ENCODE measurements at places on chromosomes 3 and 15.

DNA sequence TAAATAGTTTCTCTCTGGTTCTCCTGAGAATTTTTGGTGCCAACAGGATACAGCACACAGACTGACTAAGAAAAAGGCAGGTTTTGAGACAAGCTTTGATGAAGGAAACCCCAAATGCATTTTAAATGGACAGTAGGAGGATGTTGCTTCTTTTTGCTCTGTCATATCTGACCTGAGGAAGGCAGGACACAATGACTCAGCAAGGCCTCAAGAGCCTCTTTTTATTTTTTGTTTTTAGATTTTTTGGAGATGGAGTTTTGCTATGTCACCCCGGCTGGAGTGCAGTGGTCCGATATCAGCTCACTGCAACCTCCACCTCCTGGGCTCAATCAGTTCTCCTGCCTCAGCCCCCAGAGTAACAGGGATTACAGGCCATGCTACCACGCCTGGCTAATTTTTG, 16.9 kb upstream of the KNG1 start:
- DNase-seq: no peak

DNA sequence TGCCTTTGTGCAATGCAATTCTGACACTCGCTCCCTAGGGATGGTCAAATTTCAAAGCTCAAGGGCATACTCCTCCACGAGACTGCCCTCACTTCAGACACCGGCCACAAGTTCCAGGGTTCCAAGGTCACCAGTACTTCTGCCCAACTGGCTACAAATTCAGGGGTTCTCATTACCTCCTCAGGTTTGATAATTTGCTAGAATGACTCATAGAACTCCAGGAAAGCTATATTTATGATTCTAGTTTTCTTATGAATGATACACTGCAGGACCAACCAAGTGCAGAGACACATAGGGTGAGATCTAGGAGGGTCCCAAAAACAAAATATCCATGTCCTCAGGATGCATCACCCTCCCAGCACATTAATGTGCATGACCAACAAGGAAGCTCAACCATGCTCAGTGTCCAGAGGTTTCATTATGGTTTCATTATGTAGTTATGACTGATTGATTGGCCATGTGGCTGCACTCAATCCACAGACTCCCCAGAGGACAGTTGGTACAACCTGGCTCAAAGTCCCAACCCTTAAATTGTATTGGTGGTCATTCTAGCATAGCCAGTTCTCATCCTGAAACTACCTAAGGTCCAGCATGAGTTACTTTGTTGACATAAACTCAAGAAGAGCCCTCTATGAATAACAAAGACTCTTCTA, 170.4 kb upstream of the LRRN1 start:
- no peak for DNase-seq

DNA sequence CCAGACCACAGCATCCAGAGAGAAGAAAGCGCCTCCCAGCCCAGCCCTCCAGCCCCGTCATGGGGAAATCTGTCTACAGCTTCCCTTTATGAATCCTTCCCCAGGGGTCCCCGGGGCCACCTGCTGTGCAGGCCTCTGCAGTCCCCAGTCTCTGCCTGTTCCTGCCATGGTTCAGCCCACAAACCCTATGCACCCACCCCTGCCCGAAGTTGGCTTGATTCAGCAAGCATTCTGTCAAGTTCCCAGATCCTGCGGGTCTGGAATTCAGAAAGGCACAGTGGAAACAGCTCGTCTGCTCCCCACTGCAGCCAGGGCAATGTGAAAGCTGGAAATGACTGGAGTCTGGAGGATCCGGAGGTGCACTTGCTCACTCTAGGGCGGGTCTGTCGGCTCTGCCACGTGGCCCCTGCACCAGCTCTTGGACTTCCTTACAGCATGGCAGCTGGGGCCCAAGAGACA, 2.9 kb upstream of the OCA2 start:
- DNase-seq: no peak

DNA sequence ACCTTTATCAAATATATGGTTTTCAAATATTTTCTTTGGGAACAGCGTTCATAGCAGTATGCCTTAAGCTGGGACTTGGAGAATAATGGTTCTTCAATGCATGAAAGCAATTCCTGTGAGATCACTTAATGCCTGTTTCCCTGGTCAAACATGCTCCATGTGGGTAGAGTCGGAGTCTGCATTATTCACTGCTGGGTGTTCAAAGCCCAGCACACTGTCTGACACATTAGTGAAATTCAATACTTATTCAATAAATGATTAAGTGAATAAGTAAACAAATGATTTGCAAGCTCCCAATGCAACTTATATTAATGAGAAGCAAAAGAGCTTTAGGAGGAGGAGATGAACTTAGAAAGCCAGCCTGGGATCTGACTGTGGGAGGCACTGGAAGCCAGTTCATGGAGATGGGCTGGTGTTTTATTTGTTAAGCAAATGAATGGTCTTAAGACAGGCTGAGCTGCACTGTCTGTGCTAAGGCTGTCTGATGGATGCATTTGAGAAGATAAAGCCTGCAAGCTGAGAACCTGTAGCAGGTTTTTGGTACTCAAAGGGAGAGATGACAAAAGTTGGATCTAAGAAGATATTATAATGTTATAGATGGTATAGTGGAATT, 490.8 kb downstream of the MCTP2 start:
- no peak for DNase-seq

DNA sequence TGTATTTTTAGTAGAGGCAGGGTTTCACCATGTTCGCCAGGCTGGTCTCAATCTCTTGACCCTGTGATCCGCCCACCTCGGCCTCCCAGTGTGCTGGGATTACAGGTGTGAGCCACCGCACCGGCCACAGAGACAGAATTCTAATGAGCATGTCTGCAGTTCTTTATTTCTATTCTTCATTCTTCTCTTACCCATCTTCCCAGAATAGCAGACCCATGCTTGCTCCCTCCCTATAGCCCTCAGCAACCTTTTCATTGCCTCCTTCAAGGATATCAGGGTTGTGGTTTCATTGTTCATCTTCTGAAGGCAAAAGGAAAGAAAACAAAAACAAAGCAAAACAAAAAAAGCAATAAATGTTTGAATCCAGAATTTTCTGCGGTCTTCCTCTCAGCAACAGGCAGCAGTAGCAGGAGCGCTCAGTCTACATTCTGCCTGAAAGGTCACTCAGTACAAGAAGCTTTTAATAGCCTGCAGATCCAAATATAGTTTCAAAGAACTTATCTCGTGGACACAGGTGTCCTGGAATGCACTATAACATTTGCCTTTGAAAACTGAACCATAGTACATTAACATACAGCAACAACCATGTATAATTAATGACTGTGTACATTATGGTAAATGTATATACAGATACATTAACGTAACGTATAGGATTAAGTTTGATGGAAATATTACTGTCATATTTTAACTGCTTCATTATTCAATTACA, at the start of gene SMCO1:
Gene SMCO1 (minus strand): TSS at position 434 of the 709 bp plus-strand sequence. CDS start 137 bp downstream, at position 297.
- DNase-seq: no peak

DNA sequence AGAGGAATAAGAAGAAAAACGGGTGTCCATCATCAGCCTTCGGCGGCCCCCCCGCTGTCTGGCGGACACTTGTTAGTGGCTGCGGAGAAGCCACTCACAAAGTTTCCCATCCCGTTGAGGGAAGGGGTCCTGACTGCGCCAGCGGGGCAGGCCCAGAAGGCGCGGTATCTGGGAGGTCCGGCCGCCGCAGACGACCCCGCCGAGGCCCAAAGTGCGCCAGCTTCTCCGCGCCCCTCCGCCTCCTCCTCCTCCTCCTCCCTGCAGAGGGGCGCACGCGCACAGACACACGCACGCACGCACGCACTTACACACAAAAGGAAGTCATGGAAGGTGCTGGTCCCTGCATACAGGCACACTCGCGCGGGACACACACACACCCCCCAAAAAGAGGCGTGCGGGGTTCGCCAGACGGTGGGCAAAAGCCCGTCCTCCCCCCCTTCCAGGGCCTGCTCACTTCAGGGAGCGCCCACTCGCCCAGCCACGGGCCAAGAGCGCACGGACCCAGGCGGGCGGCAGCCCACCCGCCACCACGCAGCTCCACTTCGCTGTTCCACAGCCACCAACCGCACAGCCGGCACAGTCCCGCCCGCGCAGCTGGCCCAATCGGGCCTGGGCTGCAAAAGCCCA, 18.0 kb downstream of the ZNF148 start:
- DNase-seq: peak; percentile 80

DNA sequence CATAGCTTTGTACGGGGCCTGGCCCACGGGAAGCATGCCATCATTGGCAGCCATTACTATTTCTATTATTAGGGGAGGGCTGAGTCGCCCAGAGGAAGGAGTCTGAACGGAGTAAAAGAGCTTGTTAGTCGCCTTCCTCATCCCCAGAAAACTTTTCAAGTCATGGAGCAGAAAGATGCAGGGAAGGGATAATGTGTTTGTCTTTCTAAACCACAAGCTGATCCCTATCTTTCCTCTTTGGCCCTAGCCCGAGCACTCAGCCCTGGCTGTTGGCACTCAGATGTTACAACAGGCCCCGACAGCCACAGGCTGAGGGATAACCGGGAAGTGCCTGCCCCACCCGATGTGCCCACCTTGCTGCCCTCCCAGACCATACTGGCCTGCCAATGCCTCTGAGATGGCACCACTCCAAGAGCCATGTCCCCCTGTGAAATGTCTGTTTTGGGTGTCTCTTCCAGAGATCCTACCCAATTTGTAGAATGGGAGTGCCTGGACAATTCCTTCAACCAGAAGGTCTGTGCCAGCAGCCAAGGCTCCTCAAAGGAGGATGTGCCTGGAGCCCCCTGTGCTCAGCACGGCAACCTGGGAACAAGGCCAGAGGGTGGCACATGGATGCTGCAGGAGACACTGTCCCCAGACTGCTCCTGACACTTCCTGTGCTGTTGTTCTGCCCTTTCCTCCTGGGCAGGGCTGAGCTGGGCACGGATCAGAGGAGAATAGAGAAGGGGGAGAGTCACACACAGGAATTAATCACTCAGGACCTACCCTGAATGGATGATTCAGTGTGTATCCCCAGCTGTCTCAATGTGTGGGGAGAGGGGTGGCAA, 10.8 kb downstream of the PAK6 start:
- no peak for DNase-seq

- DNase-seq: no peak
These were observed 19.5 kb downstream of the TRAK1 start for GRCh38 chr3:42110631-42111030.

DNA sequence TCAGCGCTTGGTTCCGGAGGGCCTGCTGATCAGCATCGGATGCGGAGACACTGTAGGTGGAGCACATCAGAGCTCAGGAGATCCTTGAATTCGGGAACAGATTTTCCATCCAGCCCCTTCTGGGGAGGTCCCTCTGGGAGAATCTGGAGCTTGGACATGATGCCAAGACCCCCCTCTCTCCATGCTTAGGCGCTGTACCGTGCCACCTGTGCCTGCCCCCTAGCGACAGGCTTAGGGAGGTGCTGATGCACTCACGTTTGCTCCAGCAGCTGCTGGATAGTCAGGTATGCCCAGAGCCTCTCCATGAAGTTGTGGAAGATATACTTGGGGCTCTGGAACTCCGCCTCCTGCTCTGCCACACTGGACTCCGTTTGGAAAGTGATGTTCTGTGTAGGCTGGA, 9.7 kb downstream of the ITIH4 start:
- peak; percentile 40 for DNase-seq

DNA sequence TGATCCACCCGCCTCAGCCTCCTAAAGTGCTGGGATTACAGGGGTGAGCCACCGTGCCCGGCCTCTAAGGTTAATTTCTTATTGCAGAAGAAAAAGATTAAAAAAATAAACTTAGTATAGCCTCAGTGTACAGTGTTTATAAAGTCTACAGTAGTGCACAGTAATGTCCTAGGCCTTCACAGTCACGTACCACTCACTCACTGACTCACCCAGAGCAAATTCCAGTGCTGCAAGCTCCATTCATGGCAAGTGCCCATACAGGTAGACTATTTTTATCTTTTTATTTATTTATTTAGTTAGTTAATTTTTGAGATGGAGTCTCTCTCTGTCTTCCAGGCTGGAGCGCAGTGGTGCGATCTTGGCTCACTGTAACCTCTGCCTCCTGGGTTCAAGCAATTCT, 3.2 kb upstream of the FLNB start:
- no peak for DNase-seq

DNA sequence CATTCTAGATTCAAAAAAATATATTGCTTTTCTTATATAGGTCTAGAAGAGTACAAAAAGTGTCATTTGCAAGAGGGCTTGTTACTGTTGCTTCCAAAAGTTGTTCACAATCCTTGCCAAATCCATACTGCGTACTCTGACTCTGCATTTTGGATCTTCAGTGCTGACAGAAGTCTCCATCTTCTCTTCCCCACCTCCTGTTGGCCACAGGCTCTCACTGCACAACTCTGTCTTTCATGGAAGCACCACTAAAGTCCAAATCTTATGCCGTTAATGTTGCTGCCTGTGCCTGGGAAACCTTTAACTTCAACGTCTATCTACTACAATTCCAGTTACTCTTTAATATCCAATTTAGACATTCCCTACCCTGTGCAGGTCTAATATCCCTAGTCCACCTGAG, 419.9 kb downstream of the NR2F2 start:
- no peak for DNase-seq

GRCh38 chr3:69929019-69929418, 70.5 kb upstream of the SAMMSON start:
- no peak for DNase-seq

- no peak for DNase-seq
These were observed 120.7 kb downstream of the EEFSEC start for GRCh38 chr3:128273841-128274573.

- DNase-seq: no peak
These were observed 658.7 kb downstream of the SQOR start for GRCh38 chr15:46293550-46293949.

DNA sequence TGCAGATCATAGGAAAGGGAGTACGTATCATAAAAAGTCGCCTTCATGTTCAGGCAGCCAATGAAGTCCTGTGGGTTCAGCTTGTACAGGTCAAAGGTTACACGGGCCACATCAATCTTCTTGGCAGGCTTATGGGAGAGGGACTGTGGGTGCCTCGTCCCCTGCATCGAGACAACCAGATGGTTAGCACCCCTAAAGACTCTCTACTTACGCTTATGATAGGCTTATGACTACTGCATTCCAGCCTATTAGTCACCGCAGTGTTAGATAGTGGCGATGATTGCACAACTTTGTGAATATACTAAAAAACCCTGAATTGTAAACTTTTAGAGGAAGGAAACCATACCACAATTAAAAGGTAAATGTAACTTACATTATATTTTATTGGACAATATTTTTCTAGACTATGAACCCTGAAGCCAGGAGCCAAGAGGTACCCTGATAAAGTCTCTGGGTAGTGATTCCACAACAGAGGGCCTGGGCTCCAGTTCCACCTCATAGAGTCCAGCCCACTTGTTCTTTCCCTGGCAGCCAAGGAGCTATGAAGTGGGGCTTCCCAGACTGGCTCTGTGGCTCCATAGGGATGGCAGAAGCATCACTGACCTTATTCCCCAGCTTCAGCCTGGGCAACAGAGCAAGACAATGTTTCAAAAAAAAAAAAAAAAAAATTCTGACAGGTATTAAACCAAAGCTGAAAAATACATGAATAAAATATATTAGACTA, 2.5 kb upstream of the FANCD2 start:
- no peak for DNase-seq

DNA sequence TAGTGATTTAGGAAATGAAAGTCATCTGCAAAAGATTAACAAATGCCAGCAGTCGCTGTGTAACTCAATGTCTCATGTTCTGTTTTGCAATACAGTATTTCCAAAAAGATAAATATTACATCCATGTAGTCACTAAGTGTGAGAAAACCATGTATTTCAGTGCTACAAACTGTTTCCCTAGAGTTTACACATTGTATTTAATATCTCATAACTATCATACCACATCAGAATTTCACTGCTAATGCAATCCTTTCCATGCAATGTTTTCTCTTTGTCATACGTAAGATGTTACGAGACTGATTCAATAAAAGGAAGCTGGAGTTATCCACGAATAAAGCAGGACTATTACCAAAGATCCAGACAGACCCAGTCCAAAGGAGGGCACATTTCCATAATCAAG, 269.4 kb downstream of the GBE1 start:
- DNase-seq: no peak

GRCh38 chr3:188817935-188818269, 353.9 kb upstream of the TPRG1 start:
- DNase-seq: no peak
